Osteocyte (in vitro differentiated cells): ENCODE measurements at places on chromosomes 2 and 18. TPM values are rescaled to one million over a fixed set of nuclear protein-coding genes. Genes with fewer than 3 reads are reported as not detected.

The ETAA1 gene
- 16.2 and 17.0 TPM in 2 replicates for total RNA-seq

The C2orf92 gene
- 13.7 and 15.0 TPM in 2 replicates for total RNA-seq

DNA sequence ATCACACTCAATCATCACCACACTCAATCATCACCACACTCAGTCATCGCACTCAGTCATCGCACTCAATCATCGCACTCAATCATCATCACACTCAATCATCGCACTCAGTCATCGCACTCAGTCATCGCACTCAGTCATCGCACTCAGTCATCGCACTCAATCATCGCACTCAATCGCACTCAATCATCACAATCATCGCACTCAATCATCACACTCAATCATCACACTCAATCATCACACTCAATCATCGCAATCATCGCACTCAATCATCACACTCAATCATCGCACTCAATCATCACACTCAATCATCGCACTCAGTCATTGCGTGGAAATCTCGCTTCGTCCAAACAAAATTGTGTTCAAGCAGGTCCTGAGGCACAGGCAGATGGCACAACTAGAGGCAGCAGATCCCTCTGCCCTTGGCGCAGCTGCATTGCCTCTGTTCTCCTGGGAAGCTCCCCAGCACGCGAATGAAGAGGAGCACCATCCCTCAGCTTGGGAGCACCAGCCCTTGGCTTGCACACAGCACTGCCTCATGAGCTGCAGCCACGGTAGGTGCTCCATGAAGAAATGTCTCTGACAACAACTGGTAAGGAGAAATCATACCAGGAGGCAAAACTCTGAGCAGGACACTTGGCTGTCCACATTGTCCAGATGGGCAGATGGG is 108.1 kb downstream of the EIPR1 start:
- no peak for DNase-seq

The MRPL33 gene
- total RNA-seq = 43.5 and 51.6 TPM in 2 replicates

- DNase-seq = no peak
These were observed 60.2 kb upstream of the FAM117B start for GRCh38 chr2:202574541-202574940.
